Mesenchymal stem cell (in vitro differentiated cells and primary cell): ENCODE measurements at places on chromosomes 6 and 20.

- DNase-seq, result no peak
Measured at GRCh38 chr6:80263585-80263984, 157.1 kb downstream of the BCKDHB start.

DNA sequence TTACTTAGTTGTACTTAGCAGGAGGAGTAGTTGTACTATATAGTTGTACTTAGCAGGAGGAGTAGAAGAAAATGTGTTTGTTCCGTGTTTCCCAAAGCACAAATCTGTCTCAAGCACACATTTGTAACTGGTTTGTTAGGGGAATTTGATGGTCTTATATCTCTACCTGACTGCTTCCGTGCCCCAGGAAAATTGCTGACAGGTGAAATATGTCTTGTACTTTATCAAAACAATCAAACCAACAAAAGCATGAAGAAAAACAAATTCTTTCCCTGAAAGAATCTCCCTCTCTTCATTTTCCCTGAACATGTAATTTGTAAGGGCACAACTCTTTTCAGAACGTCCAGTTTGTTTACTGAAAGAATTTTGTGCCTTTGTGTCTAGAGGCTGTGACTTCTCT is 106.6 kb upstream of the RGS17 start:
- DNase-seq, result no peak

DNA sequence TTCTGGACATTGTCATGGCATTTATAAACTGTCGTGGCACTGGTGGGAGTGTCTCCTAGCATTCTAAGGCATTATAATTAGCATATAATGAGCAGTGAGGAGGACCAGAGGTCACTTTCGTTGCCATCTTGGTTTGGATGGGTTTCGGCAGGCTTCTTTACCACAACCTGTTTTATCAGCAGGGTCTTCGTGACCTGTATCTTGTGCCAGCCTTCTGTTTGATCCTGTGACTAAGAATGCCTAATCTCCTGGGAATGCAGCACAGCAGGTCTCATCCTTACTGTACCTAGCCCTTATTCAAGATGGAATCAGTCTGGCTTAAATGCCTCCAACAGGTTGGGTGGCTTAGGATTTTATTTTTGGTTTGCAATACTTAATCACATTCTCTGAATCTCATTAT is 142.7 kb upstream of the GGTLC1 start:
- DNase-seq, result no peak

- no peak for DNase-seq
Measured at GRCh38 chr6:99219788-99220187, 129.7 kb downstream of the FAXC start.

GRCh38 chr6:2970034-2970685 is 1.2 kb downstream of the SERPINB6 start:
- peak; percentile 38 for DNase-seq

GRCh38 chr20:15026759-15027158 is 689.3 kb upstream of the FLRT3 start:
- no peak for DNase-seq

DNA sequence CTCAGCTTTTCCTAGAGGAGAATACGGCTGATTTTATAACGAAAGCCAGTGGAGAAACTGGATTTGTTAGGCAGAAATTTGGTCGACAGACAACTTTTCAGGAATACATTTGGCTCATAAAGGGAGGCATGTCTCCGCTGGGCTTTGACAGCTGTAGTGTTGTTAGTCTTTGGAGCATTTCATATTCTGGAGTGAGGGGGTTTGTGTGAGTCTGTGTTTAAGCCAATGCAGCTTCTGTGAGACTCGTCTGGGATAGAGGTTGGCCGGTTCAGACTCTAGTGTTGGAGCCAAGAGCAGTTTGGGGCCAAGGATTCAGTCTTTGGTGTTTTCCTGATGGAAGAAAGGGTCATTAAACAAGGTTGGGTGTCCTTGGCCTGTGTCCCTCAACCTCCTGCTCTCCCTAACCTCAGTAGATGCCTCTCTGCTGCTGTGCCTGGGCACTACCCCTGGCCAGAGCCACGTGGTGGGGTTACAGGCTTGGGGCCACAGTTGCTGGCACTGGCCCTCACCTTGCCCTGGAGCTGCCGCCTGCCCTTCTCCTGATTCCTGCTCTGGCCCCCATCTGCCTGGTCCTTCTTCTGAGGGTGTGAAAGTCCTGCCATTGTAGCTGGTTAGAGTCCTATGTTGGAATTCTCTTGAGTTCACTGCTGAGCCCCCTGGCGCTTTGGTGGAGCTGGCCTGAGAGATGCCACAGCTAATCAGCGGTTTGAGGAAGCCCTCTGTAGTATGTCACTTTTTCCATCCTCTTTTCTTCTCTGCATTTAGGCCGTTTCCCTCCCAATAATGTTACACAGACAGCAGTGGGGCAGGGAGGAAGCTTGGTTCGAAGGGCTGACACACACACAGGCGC is 6.9 kb downstream of the PTK7 start:
- DNase-seq, result no peak

DNA sequence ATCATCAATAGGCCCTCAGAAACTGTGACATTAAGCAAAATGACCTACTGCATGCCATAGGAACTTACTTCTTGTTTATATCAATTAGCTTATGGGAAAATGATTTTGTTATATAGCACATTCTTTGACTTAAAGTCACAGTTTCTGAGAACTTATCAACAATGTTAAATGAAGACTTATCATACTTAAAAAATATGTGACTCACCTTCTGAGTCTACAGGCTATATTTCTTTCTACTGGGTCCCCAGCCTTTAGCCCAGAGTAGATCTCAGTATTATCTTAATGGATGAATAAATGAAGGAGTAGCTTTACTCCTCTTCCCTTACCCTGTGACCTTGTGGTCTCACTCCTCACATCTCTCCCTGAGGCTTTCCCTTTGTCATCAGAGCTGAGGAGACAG is 180.2 kb downstream of the MAFB start:
- no peak for DNase-seq

GRCh38 chr6:165881806-165882205 is 218.8 kb upstream of the PDE10A start:
- DNase-seq, result no peak

DNA sequence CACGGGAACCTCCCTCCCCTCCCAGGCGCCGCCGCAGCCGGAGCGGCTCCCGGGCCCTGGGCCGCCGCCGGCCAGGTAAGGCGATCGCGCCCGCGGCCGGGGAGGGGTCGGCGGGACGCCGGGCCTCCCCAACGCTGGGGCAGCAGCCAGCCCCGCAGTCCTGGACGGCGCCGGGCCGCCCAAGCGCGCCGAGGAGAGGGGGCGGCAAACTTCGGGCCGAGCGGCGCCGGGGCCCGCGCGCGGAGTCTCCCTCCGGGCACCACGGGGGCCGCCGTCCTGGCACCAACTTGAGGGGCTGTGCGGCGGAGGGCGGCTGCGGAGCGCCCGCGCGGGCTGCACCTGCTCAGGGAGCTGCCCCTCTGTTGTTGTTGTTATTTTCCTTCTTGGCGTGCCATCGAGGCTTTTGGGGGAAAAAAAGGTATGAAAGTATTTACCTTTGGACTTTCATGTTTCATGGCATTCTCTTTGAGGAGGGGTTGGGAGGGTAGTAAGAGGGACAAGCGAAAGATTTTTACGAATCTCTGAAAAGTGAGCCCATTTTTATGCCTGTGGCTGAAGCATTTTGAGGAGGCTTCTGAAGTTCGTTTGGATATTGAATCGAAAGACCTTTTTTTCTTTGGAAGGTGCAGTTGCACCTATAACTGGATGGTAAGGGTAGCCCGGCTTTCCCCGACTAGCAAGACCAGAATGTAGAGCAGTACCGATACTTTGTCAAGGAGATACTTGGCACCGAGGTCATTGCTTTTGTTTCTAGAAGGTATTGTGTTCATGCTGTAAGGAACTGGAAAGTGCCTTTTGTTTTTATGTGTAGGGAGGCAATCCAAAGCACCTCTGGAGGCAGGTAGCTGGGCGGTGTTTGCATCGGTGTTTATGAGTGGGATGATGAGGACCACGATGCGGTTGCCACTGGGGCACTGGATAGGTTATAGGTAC is at the start of gene RNF182:
RNF182 (plus strand) TSS at position 4 of the 933 bp plus-strand sequence. CDS start 52,168 bp downstream, outside the sequence.
- peak; percentile 16 for DNase-seq

- DNase-seq, result no peak
Measured at GRCh38 chr6:2222275-2222842, 23.0 kb downstream of the GMDS start.
